NCI-H2029 treated with DMSO at 0.1 percent for 48 hours (cell line): ENCODE measurements at places on chromosomes 4 and X.

GRCh38 chr4:38129460-38130227 is 169.4 kb downstream of the PTTG2 start:
- no peak for DNase-seq

GRCh38 chr4:187176261-187176910 is 452.7 kb upstream of the FAT1 start:
- no peak for DNase-seq

DNA sequence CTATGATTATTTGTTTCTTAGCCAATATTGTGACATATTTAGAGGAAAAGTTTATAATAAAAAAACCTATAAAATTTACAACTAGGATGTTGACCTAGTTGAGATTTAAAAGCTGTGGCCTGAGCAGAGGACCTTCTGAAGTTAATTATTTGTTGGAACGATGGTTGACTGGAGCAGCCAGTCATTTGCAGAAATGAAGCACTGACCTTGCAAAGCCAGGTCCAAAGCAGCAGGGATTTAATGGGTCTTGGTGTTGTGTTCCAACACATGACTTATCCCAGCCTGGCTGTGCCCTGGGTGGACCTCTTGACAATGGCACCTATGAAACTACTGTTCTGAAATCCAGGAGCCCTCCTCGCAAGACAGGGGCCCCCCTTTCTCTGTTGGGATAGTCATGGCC is 235.2 kb downstream of the FRAS1 start:
- DNase-seq = no peak

- DNase-seq = peak; percentile 30
These were observed 100.1 kb downstream of the CXXC4 start for GRCh38 chr4:104394406-104395167.

GRCh38 chr4:81808011-81808672 is 336.4 kb upstream of the RASGEF1B start:
- peak; percentile 85 for DNase-seq

DNA sequence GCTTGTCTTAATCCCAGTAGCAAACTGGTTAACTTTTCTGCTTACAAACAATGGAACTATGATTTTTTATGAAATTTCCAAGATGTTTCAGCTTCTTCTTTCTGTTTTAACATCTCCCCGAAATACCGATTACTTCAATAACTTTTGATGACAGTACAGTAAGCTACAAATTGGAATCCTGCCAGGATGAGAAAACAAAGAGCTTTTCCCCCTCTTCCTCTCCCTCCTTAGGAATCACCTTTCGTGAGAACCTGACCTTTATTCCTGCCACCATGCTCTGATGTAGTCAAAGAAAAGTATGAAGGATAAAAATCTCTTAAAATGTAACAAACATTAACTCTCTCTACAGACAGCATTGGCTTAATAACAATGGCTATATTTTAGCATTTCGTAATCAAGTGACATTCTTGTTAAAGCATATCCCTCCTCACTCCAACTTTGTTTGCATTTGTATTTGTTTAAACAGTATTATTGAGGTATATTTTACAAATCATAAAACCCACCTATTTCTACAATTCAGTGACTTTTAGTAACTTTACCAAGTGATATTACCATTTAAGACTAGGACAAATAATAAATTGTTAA is 148.7 kb upstream of the NAP1L5 start:
- no peak for DNase-seq

- no peak for DNase-seq
These were observed 37.8 kb downstream of the ANKRD17 start for GRCh38 chr4:73220815-73221214.

DNA sequence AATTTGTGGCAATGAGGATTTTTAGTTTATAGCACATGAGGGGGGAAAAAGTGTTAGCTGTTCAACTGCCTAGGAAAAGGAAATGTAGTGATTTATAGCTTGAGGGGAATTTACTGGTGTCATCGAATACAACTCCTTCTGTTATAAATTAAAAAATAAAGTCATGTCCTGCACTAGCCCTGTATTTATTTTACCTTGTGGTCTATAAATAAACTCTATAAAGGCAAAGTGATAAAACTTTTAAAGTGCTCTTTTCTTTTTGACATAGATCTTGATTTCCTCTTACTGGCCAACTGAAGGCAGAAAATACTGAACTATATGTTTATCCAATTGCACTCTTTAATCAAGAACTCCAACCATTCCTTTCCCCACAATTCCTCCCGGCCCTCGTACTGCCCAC is 672.1 kb upstream of the SLIT2 start:
- no peak for DNase-seq

GRCh38 chr4:6019316-6020263 is 1.4 kb upstream of the C4orf50 start:
- peak; percentile 46 for DNase-seq

DNA sequence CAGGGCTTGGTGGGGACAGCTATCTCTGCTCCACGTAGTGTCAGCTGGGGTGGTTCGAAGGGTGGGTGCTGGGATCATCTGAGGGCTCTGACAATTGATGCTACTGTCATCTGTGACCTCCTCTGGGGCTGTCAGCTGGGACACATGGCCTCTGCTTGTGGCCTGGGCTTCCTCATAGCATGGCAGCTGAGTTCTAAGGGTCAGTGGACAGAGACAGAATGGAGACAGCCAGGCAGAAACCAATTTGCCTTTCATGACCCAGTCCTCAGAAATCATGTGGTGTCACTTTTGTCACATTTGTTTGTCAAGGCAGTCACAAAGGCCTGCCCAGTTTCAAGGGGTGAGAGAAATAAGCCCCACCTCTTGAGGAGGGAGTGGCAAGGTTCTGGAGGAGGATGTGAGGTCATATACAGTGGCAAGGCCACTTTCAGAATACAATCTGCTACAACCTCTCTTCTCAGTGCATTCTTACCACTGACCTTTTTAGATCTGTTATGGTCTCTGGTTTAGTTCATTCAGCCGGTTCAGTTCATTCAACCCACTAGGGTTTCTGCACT is 103.6 kb upstream of the BCOR start:
- no peak for DNase-seq

DNA sequence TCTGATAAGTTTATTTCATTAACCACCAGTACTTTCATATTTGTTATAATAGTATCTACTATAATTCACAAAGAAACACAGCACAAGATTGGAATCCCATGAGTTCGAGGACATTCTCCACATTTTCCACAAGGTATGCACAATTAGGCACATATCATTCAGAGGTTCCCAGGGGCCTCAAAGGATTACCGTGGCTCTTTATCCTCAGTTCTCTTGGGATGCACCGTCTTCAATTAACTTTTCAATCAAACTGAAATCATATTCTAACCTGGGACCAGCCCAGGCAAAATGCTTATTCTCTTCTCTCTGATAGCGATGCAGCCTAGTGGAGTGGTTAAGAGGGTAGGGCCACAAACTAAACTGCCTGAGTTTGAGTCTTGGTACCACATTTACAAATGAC is 242.6 kb upstream of the RASGEF1B start:
- DNase-seq = no peak

- DNase-seq = peak; percentile 0
These were observed 33.7 kb upstream of the MSL3 start for GRCh38 chrX:11724122-11725017.

DNA sequence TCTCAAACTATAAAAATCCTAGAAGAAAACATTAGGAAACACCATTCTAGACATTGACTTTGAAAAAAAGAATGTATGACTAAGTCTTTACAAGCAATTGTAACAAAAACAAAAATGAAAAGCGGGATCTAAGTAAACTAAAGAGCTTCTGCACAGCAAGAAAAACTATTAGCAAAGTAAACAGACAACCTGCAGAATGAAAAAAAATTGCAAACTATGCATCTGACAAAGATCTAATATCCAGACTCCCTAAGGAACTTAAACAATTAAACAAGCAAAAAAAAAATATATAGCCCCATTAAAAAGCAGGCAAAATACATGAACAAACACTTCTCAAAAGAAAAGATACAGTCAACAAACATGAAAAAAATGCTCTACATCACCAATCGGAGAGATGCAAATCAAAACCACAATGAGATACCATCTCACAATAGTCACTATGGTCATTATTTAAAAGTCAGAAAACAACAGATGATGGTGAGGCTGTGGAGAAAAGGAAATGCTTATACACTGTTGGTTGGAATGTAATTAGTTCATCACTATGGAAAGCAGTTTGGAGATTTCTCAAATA is 168.1 kb downstream of the EPHA5 start:
- DNase-seq = no peak

- DNase-seq = no peak
These were observed 105.8 kb downstream of the CXCL13 start for GRCh38 chr4:77711469-77711868.

DNA sequence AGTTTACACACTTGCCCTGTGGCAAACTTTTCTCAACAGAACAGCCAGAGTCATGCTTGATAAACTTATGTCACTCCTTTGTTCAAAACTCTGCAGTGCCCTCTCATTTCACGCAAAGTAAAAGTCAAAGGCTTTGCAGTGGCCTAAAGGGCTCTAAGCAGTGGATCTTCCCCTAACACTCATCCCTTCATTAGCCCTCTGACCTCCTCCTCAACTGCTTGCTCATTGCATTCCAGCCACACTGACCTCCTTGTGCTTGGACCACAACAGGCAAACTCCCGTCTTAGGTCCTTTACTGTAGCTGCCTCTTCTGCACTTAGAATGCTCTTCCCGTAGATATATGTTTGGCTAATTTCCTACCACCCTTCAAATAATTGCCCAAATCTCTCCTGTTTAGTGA is 5.6 kb downstream of the PRDM5 start:
- no peak for DNase-seq

- DNase-seq = no peak
These were observed 40.3 kb downstream of the MED28 start for GRCh38 chr4:17654701-17655100.

- no peak for DNase-seq
These were observed 63.7 kb upstream of the VEGFC start for GRCh38 chr4:176856421-176856820.

DNA sequence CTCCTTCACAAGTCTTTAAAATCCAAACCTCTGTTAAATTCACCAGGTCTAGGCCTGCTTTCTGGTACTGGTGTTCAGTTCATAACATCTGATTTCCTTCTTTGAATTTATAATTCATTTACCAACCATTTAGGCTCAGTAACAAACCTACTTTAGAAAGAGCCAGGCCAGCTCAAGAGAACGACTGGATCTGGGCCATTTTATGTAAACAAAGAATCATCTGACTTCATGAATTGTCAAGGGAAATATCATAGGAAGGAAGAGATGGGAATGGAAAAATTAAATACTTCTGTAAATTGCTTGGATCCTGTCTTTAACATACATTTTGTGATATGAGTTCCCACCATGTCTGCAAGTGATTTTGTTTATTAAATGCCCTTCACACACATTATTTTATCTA is 36.5 kb downstream of the DCHS2 start:
- DNase-seq = no peak

GRCh38 chrX:83658731-83659130 is 150.6 kb downstream of the POU3F4 start:
- no peak for DNase-seq

GRCh38 chrX:38803588-38804431 is 2.6 kb downstream of the MID1IP1 start:
- DNase-seq = peak; percentile 45

GRCh38 chrX:139126493-139126892 is 404.0 kb upstream of the F9 start:
- no peak for DNase-seq

DNA sequence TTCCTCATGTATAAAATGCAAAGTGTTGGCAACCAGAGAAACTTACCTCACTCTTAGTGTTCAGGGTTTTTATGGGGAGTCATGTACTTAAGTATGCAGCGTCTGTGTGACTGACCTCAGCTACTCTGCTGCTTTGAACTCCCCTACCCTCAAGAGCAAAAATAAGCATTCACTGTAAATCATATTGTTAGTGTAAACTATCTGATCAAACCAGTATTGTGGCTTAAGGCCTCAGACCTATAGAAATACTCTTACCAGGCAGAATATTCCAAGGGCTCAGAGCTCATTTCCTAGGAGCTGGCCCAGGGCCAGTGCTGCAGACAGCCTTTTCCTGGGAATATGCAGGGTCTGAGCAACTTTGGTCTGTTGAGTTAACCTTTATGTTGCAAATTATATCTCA is 453.1 kb downstream of the CCSER1 start:
- no peak for DNase-seq

DNA sequence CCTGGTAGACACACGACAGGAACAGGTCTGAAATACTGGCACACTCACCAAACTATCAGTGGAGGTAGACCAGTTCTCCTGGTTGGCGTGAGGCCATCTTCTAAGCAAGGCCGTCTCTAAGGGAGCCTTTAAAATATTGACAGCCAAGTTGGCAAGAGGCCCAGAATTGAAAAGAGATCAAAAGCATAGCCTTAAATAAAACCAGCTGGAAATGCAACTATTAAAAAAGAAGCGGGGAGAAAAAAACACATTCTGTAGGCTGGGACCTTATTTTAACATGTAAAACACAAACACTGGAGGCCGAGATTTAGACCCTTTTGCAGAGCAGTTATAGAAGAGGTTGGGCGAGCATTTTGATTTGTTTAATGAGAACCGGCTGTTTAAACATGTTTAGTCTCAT is 233.0 kb upstream of the CLNK start:
- DNase-seq = peak; percentile 98

DNA sequence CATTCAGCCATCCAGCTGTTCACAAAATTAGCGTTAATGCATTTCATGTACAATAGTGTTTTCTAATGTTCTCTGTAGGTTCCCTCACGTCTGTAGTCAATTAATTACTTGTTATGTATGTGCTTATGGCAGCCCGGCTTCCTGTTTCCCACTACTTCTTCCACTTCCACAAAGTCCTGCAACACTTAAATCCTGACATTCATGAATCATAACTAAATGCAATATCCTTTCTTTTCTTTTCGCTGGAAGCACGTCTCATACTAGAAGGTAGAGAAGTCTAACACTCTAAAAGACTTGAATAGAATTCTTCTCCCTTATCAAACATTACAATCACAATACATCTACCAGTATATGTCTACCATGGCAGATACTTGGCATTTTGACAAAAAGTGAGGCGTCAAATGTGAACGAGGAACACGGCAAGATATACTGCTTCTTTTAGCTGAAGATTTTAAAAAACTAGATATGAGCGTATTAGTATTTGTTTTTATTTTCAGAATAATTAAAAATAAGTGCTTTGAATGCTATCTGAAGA is 239.0 kb upstream of the DIAPH2 start:
- no peak for DNase-seq

DNA sequence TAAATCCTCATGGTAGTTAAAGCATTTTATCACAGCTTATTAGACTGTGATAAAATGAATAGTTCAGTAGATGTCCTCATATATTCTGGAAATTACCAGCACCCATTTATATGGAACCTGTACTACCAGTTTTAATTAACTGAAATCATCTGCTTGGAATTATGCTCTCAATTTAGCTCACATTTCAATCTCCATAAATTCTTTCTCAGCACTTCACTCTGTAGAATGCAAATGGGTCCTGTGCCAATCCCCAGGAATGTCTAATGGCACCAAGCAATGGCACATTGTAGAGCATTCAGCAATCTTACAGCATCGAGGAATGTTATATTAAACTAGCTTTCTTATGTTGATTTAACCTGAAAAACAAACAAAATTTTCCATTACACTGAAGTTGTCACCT is 355.1 kb downstream of the PDHA2 start:
- no peak for DNase-seq

DNA sequence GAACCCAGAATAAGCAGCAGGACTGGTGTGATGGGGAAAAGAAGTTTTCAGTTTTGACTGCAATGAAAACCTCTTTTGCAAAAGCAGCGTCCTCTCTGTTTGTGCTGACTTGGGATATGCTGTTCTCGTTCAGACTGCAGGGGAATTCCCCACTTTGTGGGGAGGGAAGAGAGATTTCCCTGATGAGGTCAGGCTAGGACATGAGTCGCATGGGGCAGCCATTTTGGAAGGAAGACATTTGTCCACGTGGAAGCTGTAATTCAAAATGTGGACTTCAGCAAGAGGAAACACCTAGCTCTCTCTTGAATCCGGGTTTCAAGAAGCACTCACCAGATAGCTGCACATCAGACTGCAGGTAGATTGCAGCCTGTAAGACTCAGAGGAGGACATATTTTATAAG is 39.3 kb downstream of the ING2 start:
- no peak for DNase-seq
